ENCODE measurements at places on chromosomes 13 and 19. TPM values are rescaled to one million over a fixed set of nuclear protein-coding genes. Genes with fewer than 3 reads are reported as not detected.

Gene ZAR1L
- not detected for total RNA-seq

Gene ASF1B
- 19.7 TPM for total RNA-seq

DNA sequence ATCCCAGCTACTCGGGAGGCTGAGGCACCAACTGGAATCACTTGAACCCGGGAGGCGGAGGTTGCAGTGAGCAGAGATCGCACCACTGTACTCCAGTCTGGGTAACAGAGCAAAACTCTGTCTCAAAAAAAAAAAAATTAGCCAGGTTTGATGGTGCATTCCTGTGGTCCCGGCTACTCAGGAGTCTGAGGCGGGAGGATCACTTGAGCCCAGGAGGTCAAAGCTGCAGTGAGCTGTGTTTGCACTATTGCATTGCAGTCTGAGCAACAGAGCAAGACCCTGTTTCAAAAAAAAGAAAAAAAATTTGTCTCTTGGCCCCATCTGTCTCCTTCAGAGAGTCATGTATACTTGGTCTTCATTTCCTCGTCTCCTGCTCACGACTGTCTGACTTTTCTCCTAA, 1.6 kb downstream of the CCDC97 start:
- H3K27me3 ChIP-seq: no peaks in the 10 kb centered on the region
- H3K27ac ChIP-seq: no peak overlapping the region
- H3K4me1 ChIP-seq: peaks cover 14% of the 10 kb centered on the region
- no peak for DNase-seq

- no peaks in the 10 kb centered on the region for H3K36me3 ChIP-seq
- no peaks in the 10 kb centered on the region for H3K4me1 ChIP-seq
- peak; percentile 10 for DNase-seq
- H3K4me3 ChIP-seq: no peak overlapping the region
- no peak overlapping the region for H3K27ac ChIP-seq
Observed at GRCh38 chr13:101875717-101876393, 423.4 kb downstream of the ITGBL1 start.

GRCh38 chr13:41811588-41812021, 149.3 kb downstream of the VWA8 start:
- peak overlapping the region; percentile 45 for H3K27ac ChIP-seq
- peak overlapping the region; percentile 15 for H3K4me3 ChIP-seq
- no peak for DNase-seq
- H3K27me3 ChIP-seq: no peaks in the 10 kb centered on the region

Measured in prostate gland (tissue), 2 donors.